ENCODE measurements at places on chromosomes 4 and X. TPM values are rescaled to one million over a fixed set of nuclear protein-coding genes. Genes with fewer than 3 reads are reported as not detected.
A peak's percentile ranks its signal among the peaks of the same experiment; 100 is the strongest.

DNA sequence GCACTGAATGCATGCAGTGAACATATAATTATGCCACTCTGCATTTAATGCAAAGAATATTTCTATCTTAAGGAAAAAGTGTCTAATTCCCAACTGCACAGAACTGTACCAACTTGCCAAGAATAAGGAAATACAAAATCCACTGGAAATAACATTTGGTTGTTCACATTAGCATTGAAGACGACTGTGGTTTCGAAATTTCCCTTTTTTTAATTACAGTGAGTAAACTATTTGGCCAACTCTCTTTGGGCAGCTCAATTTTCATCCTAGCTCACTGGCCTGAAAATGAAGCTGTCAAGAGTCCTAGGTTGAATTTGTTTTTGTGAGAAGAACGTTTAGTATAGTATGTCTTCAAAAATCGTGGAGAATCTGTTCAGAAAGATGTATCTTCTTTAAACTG is 81.6 kb upstream of the MID1 start:
- DNase-seq: no peak

GRCh38 chr4:2290974-2291704 is 29.2 kb upstream of the MXD4 start:
- DNase-seq: no peak

DNA sequence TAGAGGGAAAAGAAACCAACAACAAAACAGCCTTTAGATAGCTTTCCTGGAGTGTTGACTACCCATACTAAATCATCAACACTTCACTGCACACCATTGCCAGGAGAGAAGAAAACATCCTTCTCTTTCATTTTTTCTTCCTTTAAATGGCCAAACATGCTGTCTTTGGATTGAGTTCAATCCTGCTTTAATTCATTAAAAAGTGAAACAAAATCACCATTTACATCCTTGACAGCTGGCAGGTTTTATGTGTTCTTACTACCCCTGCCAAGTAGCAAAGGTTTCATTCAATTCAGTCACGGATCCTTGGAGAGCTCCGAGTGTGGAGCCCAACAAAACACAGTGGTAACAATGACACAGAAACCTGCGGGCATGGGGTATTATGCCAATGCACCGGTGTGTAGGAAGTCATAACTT is 568.3 kb downstream of the ANKRD50 start:
- DNase-seq: peak; percentile 10

DNA sequence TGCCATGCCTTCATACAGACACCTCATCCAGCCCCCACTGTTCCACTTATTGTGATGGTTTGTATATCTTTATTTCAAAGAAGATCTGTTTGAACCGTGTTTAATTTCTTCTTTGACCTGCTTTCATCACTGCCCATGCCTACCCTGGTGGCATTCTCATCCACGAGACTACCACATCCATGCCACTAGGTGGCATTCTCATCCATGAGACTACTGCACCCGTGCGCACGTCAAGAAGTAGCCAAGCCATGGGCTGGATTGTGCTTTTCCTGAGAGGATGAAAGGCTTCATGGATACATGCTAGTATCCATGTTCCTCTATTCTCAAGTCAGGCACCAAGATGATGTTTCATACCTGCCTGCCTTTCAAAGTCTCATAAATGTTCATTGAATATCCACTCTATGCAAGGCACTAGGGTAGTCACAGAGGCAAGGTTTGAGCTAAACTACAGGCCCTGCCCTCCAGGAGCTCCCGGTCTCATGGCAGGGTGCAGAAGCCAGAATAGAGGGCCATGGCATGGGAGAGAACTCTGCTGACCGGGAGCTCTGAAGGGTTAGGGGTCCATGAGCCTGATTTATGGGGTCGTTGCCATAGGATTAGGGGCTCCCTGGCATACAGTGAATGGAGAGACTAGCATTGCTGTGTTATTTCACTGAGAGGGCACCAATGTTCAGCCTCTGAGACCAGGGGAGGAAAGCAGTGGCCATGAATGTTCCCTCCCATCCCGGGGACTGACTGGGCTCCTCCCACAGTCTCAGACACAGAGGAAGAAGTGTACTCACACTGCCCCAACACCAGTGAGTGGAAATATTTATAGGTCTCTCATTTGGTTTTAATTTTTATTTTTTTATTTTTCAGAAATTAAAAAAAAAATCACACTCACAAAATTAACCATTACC is 24.8 kb upstream of the EOLA2 start:
- DNase-seq: peak; percentile 64

DNA sequence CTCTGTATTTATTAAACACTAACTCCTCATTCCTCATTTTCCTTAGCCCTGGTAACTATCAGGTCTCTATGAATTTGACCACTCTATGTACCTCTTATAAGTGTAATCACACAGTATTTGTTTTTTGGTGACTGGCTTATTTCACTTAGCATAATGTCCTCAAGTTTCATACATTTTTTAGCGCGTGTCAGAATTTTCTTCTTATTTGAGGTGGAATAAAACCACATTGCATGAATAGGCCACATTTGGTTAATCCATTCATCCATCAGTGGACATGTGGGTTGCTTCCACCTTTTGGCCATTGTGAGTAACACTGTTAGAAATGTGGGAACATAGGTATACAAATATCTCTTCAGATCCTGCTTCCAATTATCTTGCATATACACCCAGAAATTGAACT is 341.2 kb upstream of the BOD1L1 start:
- DNase-seq: no peak

DNA sequence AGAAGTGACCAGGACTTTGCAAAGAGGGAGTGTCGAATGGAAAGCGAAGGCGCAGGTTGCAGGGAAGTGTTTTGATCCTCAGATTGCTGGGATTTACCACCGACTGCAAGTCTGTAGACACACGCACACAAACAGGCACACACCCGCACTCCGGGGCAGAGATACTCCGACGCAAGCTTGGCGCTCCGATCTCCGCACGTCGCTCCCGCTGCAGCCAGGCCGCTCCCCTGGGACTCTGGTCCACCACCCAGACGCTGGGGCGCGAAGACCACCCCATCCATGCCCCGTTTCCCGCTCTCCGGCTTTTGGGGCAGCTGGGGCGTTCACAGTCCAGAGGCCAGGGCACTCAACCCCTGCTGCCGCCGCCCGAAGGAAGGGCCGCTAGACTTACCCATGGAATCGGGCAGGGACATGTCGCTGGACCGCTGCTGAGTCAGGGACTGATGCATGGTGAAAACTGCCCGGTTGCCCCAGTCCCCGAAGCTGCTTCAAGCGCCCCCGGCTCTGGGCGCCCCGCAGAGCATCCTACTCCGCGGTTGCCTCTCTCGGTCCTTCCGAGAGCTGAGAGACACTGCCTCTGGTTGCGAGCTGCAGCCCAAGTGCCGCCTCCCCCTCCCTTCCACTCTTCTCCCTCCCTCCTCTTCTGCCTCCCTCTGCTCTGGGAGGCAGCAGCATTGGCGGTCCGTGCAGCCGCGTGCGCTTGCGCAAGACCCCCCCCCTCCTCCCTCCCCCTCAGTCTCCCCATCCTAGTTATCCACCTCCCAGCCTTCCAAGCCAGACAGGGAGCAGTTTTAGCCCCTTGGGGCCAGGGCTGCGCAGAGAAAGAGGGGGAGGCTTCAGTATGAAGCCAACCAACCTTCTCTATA is at the start of gene TMEM255A:
TSS of gene TMEM255A (minus strand) at position 601 of the 866 bp plus-strand sequence. CDS start at position 449, 152 bp downstream.
- peak; percentile 4 for DNase-seq

DNA sequence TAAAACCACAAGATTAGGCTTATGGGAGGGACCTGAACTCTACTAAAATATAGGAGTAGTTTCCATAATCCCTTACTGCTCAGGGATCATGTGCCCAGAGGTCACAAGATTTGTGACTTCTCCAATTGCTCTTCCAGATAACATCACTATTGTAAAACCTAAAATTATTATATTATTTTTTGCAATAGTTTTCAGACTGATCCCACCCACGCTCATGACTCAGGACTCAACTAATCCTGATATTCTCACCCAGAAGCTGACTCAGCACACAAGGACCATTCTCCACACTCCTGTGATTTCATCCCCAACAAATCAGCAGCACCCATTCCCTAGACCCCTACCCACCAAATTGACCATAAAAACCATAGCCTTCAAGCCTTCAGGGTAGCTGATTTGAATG is 24.0 kb upstream of the RPL34 start:
- no peak for DNase-seq

DNA sequence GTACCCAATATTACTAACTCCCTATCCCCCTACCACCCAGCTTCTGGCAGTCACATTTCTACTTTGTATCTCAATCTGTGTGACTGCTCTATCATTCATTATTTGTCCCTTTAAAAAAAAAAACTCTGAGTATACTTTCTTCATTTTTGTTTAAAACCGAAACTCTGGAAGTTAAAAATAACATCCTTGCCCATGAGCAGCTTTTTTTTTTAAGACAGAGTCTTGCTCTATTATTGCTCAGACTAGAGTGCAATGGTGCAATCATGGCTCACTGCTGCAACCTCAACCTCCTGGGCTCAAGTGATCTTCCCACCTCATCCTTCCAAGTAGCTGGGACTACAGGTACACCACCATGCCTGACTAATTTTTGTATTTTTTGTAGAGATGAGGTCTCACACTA is 15.8 kb downstream of the UBE2K start:
- DNase-seq: no peak

The DCAF12L2 gene
- not detected for total RNA-seq

The L1CAM gene
- 94.0 TPM for total RNA-seq

DNA sequence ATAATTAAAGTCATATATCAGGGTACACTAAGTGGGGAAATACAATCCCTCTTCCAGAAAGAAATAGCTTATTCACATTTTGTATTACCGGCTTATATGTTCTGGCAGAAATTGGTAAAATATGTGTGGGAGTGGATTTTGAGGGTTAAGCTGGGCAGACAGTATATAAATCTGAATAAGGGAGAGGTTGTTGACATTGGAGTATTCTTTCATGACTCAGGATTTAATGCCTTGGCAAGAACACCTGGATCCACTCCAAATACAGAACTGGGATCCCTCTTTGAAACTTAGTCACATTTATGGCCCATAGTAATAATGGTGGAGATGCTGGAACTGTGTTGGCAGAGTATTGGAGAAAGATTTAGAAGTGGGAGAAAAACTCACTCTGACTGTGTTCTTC is 54.3 kb upstream of the TET2 start:
- peak; percentile 82 for DNase-seq

DNA sequence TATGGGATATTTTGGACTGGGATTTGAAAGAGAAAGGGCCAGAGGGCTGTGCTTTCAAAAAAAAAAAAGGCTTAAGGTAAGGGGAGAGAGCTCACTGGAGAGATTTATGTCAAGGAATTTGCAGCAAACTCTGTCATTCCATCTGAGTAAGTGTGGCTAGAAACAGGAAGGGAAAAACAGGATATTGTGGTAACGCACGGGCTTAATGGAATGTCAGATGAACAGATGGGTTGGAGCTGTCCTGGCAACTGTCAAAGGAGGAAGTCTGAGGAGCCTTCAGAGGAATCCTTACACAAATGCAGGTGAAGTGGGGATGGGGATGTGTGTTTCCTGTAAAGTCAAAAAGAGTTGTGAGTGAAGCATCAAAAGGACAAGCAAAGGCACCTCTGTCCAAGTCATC is 15.1 kb upstream of the NKX3-2 start:
- peak; percentile 92 for DNase-seq

DNA sequence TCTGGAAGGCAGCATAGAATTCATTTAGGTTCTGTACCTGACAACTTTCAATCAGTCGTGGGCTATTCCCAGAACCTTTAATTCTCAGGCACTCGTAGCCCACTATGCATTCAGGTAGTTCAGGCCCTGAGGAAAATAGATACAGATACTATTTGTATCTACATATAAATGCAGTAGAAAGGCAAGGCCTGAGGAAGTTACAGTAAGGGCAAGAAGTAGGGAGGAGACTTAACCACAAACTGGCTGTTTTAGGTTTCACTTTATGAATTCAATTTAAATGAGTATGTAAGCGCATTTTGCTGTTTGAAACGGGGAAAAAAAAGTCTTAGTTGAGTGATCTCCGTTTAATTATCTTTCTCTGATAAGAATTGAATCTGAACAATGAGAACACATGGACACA is 529.4 kb upstream of the ATOH1 start:
- no peak for DNase-seq

DNA sequence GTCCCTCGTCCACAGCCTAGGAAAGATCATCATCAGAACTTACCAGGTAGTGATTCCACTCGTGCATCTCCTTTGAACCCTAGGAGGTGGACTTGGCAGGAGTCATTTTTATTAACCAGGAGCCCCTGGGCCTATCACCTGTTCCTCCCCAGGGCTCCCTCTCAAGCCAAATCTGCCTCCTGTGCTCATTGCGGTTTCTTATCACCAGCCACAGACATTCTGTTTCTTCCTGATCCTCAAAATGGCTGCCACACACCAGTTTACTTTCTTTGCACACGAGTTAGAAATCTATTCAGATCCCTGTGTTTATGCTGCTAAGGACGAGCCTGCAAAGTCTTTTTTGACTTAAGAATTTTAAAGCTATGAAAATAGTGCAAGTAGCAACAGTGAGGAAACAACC is 354.5 kb upstream of the BOD1L1 start:
- DNase-seq: no peak

DNA sequence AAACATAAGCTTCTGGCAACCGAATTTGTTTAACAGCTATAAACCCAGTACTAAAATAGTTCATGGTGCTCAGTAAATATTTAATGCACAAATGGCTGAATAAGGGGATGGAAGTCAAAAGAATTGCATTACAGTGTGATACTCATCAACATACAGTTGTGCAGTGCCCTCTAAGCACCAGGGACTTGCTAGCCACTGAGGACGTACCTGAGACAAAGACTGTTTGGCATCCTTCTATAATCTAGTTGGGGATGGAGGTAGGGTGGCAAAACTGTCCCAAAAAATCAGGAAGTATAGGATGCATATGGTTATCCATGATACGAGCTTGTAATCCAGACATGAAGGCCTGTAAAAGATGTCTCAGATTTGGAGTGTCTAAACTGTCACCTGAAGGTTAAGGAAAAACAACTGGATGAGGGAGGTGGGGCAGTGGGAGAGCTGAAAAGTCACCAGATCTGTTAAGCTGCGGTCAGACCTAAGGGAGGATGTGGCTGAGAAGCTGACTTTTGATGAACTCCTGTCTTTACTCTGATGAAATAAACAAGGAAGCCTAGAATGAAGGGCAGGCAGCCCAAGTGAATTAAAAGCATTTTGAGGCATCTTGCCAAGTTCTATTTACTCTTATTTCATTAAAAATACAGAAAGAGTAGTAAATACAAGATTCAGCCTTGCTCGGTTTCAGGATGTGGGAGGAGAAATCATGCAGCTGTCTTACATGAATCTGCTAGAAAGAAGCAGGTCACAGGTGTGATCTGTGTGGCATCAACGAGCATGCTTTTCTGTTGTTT is 12.0 kb upstream of the CD38 start:
- no peak for DNase-seq

The ACE2 gene
- not detected for total RNA-seq

The VMA21 gene
- 142 TPM for total RNA-seq

DNA sequence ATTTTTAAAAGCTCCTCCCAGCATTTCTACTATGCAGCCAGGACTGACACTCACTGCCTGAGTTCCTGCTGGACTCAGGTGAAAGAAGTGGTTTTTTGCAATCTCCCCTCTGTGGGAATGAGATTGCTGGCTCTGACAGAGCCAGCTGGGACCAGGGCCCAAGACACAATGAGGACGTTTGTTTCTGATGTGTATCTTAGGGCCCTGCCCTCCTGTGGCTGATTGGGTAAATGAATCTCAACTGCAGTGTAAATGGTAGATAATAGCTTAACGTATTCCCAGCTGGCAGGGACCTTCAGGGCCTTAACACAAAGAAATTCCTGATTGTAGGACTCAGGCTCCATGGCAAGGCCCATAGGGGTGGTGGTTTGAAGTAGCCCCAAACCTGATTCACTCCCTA is 85.8 kb upstream of the PRPS1 start:
- DNase-seq: no peak

- DNase-seq: peak; percentile 46
Measured at GRCh38 chr4:86918539-86919072, 16.2 kb upstream of the AFF1 start.

The H2BW1 gene
- total RNA-seq: not detected

Data from A172 (cell line).